ENCODE measurements at places on chromosomes 6 and 20.
A peak's percentile ranks its signal among the peaks of the same experiment; 100 is the strongest.

- DNase-seq: no peak
Observed at GRCh38 chr6:144416244-144416643, 131.1 kb downstream of the UTRN start.

DNA sequence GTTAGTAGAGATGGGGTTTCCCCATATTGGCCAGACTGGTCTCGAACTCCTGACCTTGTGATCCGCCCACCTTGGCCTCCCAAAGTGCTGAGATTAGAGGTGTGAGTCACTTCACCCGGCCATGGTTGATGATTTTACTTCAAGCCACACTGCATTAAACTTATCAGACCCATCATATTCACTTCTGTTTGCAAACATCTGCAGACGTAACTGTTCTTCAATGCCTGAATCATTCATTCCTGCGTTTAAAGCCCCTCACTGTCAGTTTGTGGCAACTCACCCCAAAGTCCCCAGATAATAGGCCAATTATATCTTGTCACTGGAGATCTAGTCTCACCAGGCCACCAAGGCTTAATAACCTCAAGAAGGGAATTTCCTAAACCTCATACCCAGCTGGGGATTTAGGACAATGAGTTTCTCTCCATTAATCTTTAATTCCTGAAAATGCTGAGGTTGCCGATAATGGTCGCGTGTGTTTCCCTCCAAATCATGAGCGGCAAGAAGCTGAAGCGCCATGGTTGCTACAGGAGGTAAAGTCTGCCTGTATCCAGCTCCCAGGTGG, 229.6 kb downstream of the LY86 start:
- DNase-seq: no peak

GRCh38 chr6:31304683-31305082, 32.8 kb upstream of the HLA-C start:
- no peak for DNase-seq

DNA sequence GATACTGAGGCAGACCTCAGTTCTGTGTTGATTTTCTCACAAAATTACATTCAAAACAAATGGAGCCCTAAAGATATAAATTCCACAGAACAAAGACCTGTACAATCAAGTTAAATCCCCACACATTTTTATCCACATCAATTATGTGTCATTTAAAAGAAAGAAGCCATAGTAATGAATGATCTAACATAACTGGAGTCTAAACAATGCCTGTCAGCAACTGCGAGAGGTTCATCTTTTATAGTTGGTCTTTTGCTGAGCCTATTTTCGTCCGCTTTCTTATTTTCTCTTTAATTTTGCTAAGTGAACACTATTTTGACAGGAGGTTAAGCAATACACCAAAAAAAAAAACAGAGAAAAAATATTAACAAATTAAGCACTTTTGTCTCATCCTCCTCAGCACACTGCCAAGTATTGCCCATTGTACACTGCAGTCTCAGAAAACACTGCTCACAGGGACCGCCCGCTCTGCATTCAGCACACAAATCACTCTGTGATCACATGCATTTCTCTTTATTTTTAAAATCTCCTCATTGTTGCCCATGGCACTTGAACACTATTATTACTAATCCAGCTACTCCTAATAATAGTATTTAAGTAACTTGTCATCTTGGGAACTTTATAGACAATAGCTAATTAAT, 140.8 kb downstream of the BTBD9 start:
- peak; percentile 8 for DNase-seq

GRCh38 chr6:44789806-44790205, 402.3 kb downstream of the CDC5L start:
- DNase-seq: no peak

DNA sequence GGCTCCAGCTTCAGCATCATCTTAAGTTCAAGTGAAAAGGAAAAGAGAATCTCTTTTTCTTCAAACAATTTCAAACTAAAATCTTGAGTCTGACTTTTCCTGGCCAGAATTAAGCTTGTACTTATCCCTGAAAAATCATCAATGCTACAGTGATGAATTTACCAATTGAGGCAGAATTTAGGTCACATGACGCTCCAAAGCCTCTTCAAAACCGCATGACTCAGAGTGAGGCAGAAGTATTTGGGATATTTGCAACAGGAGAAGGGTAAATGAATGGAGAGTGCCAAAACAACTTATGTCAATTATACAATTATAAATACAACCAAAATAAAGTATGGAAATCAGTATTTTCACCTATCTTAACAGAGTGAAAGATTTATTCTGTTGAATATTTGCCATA, 515.5 kb downstream of the COL12A1 start:
- DNase-seq: no peak

- DNase-seq: no peak
Observed at GRCh38 chr20:1423625-1424106, 30.8 kb upstream of the FKBP1A start.

DNA sequence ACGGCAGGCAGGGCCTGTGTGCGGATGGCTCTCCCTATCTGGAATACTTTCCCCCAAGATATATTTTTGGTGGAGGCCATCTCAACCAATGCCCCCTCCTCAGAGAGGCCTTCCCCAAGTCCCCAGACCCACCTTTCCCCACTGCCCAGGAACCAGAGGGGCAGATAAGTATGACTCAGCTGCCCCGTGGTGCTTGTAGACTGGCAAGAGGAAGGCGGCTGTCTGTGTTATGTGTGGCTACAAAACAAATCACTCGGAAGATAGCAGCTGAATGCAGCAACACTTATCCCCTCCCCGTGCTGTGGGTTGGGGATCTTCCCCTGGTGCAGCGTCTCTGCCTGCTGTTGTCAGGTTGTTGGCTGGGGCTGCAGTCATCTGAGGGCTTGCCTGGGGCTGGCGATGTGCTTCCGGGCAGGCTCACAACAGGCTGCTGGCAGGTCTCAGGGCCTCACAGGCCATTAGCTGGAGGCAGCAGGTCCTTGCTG, 7.1 kb downstream of the NPEPL1 start:
- DNase-seq: no peak

DNA sequence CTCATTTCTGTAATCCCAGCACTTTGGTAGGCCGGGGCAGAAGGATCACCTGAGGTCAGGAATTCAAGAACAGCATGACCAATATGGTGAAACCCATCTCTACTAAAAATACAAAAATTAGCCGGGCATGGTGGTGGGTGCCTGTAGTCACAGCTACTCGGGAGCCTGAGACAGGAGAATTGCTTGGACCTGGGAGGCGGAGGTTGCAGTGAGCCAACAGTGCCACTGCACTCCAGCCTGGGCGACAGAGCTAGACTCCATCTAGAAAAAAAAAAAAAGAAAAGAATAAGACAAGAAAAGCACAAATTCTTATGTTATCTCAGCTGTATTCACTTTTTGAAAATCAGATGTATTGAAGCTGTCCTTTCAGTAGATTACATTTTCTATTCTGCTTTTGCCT, 289.4 kb downstream of the GRIK2 start:
- DNase-seq: no peak

DNA sequence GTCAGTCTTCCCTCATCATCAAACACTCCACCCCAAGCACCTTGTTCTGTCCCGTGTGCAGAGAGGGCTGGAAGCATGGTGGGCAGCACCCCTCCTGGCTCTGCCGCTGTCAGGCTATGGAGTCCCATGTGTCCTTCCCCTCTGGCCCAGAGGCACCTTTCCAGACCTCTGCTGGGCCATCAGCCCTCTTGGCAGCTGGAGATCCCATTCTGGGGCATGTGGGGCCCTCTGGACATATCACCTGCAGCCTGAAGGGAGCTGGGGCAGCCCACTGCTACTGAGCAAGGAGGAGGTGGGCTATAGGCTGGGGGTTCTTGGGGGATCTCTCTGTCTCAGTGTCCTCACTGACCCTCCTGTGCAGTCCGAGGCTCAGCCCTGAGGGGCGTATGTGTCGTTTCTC, 42.2 kb downstream of the SUN5 start:
- DNase-seq: no peak

DNA sequence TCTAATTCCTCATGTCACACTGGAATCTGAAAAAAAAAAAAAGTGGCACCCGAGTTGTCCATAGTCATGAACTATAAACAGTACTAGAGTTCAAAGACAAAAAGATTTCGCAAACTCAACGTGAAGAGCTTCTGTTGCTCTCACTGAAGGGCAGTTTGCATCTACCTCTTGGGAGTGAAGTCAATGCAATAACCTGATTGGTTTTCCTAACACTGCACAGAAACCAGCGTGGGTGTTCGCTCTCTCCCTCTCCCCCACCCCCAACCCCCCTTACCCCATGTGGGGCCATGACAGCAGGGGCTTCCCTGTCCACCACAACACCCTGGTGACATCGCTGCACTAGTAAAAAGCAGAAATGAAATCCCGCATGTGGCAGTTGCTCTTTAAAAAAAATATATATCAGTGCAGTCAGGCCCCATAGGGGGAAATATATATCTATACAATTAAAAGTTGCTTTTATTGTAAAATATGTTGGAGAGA, 66.9 kb downstream of the GMPR start:
- no peak for DNase-seq

DNA sequence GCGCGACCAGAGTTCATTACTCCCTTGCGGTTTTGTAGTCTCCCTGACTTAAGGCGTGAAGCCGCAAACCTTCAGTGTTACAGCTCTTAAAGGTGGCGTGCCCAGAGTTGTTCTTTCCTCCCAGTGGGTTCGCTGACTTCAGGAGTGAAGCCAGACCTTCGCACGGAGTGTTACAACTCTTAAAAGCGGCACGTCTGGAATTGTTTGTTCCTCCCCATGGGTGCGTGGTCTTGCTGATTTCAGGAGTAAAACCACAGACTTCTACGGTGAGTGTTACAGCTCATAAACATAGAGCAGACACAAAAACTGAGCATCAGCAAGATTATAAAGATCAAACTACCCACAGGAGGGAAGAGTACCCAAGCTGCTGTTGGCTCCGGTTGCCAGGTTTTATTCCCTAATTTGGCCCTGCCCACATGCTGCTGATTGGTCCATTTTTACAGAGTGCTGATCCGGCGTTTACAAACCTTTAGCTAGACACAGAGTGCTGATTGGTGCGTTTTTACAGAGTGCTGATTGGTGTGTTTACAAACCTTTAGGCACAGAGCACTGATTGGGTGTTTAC, 10.4 kb downstream of the TMEM14C start:
- DNase-seq: no peak

- no peak for DNase-seq
Observed at GRCh38 chr6:54009052-54009654, 102.1 kb upstream of the MLIP start.

GRCh38 chr20:45060294-45060693, 40.6 kb downstream of the KCNS1 start:
- DNase-seq: no peak

GRCh38 chr6:686497-686896, 6.4 kb downstream of the EXOC2 start:
- no peak for DNase-seq

- no peak for DNase-seq
Observed at GRCh38 chr20:36736451-36737182, 9.3 kb downstream of the NDRG3 start.

GRCh38 chr20:57710841-57711240, 1.0 kb upstream of the PMEPA1 start:
- DNase-seq: no peak

Measured in caudate nucleus (tissue), 63 donors.